Type B pancreatic cell (in vitro differentiated cells): ENCODE measurements at places on chromosomes 7 and 10. TPM values are rescaled to one million over a fixed set of nuclear protein-coding genes. Genes with fewer than 3 reads are reported as not detected.
A peak's percentile ranks its signal among the peaks of the same experiment; 100 is the strongest.

Gene PTF1A
- total RNA-seq: 0.51 and 1.4 TPM in 2 replicates

- H3K4me3 ChIP-seq: no peak overlapping the region
- DNase-seq: no peak
- H3K4me1 ChIP-seq: peaks cover 14% of the 10 kb centered on the region
- H3K27ac ChIP-seq: no peak overlapping the region
- H3K27me3 ChIP-seq: no peaks in the 10 kb centered on the region
Observed at GRCh38 chr7:112086496-112087254, 119.5 kb downstream of the DOCK4 start.

Gene PLXNA4
- 1.6 and 13.6 TPM in 2 replicates for total RNA-seq

Gene PIK3CG
- not detected in 2 replicates for total RNA-seq

Gene ZNF488
- total RNA-seq: 4.0 and 4.9 TPM in 2 replicates

DNA sequence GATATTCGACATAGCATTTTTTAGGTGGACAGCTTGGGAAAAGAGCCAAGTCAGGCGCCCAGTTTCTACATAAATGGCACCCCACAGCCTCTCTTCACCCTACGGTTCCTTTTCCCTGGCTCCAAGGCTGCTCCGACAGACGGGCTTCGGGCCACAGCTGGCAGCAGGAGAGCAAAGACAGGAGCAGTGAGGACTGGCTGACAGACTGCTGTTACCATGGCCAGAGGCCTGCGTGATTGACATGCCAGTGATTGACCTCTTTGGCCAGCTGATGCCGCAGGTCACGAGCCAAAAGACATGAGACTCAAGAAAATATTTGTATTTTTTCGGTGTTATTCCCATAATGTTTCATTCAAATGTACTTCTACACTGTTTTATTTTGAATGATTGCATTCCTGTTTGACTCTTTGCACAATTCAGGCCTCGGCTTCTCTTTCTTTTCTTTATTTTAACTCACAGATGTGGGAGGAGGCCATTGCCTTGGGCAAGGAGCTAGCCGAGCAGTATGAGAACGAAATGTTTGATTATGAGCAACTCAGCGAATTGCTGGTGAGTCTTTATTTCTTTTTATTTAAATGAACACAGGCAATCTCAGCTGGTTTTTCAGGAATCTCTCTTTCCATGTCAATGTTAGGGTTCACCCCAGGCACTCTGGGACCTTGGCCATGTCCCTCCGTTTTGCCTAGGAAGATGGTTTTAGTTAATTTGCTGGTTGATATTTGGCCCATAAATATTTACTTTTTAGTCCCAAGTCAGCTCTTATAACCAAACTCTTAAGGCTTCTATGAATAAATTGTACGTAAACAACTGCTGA is 146.3 kb upstream of the NPS start:
- no peaks in the 10 kb centered on the region for H3K27me3 ChIP-seq
- peak overlapping the region; percentile 43 for H3K27ac ChIP-seq
- peaks cover 28% of the 10 kb centered on the region for H3K36me3 ChIP-seq
- no peak overlapping the region for H3K4me3 ChIP-seq
- DNase-seq: no peak

Gene ZNF503
- 86.7 and 88.4 TPM in 2 replicates for total RNA-seq

GRCh38 chr7:64307254-64308015 is 6.3 kb upstream of the ZNF736 start:
- H3K4me3 ChIP-seq: no peak overlapping the region
- no peaks in the 10 kb centered on the region for H3K36me3 ChIP-seq
- no peak overlapping the region for H3K27ac ChIP-seq
- peak; percentile 52 for DNase-seq
- no peaks in the 10 kb centered on the region for H3K27me3 ChIP-seq

DNA sequence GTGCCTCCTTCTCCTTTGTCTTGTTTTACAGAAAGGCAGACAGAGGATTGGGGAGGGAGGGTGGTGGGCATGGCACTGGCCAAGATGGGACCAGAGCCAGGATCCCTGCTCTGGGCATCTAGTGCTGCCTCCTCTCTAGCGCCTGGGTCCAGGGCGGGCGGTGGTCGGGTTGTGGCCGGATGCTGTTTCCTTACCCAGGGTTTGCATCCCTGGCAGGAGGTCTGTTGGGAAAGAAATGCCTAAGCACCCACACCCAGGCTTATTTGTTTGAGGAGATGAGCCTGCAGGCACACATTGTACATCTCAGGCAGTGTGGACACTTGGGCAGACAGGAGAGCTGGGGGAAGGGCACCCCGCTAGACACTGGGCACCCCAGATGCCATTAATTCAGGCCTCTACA is 102.3 kb upstream of the PCBD1 start:
- no peak overlapping the region for H3K4me3 ChIP-seq
- DNase-seq: no peak
- peaks cover 3% of the 10 kb centered on the region for H3K27me3 ChIP-seq

DNA sequence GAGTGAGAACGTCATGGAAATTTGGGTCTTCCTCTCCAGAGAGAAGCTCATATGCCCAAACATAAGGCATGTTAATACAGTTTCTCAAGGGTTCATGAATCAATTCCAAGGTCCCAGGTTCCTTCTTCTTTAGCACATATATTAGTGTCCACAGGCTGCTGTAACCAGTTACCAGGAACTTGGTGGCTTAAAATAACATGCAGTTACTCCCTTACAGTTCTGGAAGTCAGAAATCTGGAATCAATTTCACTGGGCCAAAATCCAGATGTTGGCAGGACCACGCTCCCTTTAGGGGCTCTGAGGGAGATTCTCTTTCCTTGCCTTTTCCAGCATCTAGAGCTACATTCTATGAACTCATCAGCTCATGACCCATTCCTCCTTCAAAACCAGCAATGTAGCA is 64.8 kb downstream of the MRC1 start:
- H3K4me3 ChIP-seq: no peak overlapping the region
- H3K27ac ChIP-seq: no peak overlapping the region
- no peaks in the 10 kb centered on the region for H3K36me3 ChIP-seq
- no peaks in the 10 kb centered on the region for H3K27me3 ChIP-seq
